Right ventricle myocardium inferior (tissue), 1 donor: ENCODE measurements at places on chromosomes 1 and 21. TPM values are rescaled to one million over a fixed set of nuclear protein-coding genes. Genes with fewer than 3 reads are reported as not detected.

F13B gene
- total RNA-seq = not detected

- no peak for DNase-seq
These were observed 160.5 kb downstream of the RASAL2 start for GRCh38 chr1:178254433-178254832.

- no peak for DNase-seq
These were observed 4.5 kb downstream of the SH3GLB1 start for GRCh38 chr1:86708920-86709319.

PRAMEF9 gene
- not detected for total RNA-seq

DNA sequence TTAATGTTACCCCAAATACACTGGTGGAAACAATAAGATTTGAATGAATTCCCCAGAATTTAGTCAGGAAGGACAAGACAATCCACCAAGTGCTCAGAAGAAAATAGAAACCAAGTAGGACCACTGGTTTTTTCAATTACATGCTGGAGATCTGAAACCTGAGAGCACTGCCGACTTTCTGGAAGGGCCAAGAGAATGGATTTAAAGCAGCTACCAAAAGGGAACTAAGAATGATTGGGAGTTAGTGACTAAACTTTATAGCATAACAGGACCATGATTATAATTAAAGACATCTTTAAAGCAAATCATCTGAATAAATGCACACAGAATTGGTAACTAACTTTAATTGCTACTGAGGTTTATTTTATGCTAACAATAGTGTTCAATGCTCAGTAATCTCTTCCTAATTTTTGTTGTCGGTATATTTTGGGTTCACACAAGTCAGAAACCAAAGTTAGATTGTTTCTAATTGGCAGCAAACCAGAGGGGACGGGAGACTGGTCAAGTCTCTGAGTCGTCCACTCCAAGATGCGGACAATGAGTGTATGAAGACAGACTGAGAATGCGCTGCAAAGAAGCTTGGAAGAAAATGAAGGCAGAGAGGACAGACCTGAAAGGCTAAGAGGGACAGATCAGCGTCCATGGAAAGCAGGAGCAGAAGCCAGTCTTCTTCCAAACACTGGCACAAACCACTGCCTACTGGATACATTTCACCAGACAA is 2.3 kb upstream of the RGS13 start:
- DNase-seq = no peak

SLC30A7 gene
- 5.5 TPM for total RNA-seq

- DNase-seq = no peak
These were observed 246.7 kb downstream of the FOXD2 start for GRCh38 chr1:47684518-47684917.

GRCh38 chr1:201298396-201299381 is 15.4 kb downstream of the PKP1 start:
- no peak for DNase-seq

DNA sequence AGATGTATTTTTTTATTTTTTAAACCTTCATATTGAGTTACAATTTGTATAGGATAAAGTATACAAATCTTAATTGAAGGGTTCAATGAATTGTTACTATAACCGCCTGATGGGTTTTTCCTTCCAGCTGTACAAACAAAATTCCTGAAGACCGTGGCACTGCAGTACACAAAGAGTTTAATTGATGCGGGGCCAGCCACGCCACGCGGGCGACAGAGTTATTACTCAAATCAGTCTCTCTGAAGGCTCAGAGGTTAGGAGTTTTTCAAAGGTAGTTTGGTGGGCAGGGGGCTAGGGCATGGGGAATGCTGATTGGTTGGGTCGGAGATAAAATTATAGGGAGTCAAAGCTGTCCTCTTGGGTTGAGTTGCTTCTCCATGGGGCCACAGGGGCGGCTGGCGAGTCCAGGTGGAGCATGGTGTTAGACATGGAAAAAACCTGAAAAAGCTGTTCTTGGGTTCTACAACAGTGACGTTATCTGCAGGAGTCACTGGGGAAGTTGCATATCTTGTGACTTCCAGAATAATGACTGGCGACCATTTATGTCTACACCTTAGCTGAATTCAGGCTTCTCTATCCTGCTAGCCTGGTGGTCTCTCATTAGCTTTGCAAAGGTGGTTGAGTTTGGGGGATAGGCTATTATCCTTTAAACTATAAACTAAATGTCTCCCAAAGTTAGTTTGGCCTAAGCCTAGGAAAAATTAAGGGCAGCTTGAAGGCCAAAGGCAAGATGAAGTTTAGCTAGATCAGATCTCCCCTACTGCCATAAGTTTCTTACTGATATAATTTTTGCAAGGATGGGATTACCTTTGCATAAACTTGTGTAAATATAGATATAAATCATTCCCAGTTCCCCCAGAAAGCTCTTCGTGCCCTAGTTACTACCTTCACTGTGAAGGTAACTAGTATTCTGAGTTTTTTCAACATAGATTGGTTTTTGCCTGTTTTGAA is 13.0 kb upstream of the TMEM9 start:
- DNase-seq = no peak

- DNase-seq = no peak
These were observed at the start of gene OR2T4 for GRCh38 chr1:248361121-248361715. TSS of gene OR2T4 (plus strand) at chr1:248361665. CDS start at chr1:248361665, 0 bp downstream.
